ENCODE measurements at places on chromosomes 5 and 9. TPM values are rescaled to one million over a fixed set of nuclear protein-coding genes. Genes with fewer than 3 reads are reported as not detected.

GRCh38 chr9:132063281-132063680, 16.4 kb downstream of the MED27 start:
- no peak for DNase-seq

GRCh38 chr5:56594792-56595191, 220.6 kb upstream of the MAP3K1 start:
- no peak for DNase-seq

GRCh38 chr5:178210073-178210535, 5.8 kb downstream of the HNRNPAB start:
- no peak for DNase-seq

SELENOP gene
- 17.3 TPM for total RNA-seq

All from kidney epithelial cell (primary cell).